ENCODE measurements at places on chromosomes 16 and 17.

- DNase-seq = no peak
These were observed 18.2 kb downstream of the CASC3 start for GRCh38 chr17:40158438-40159013.

GRCh38 chr16:81366316-81366932 is 51.7 kb downstream of the GAN start:
- no peak for DNase-seq

- DNase-seq = no peak
These were observed 24.6 kb downstream of the VAT1L start for GRCh38 chr16:77812856-77813500.

- DNase-seq = no peak
These were observed 102.0 kb downstream of the ABCC6 start for GRCh38 chr16:16121185-16121727.

- DNase-seq = no peak
These were observed 5.5 kb downstream of the C1QTNF1 start for GRCh38 chr17:79029327-79030009.

GRCh38 chr16:28237754-28238357 is 26.1 kb upstream of the XPO6 start:
- no peak for DNase-seq

GRCh38 chr17:36661688-36662087 is 60.3 kb downstream of the MRM1 start:
- no peak for DNase-seq

DNA sequence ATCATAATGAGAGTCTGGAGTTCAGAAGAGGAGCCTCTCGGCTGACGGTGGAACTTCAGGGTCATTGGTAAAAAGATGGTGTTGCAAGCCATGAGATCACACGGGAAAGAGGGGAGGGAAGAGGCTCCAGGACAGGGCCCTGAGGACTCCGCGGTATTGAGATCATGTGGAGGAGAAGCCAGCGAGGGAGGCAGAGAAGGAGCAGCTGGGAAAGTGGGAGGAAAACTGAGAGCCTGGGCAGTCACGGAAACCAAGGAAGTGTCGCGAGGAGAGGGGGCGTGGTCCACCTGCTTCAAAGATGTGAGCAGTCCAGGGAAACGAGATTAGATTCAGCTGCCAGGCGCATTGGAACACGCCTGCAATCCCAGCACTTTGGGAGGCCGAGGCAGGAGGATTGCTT is 27.7 kb upstream of the SBK1 start:
- no peak for DNase-seq

DNA sequence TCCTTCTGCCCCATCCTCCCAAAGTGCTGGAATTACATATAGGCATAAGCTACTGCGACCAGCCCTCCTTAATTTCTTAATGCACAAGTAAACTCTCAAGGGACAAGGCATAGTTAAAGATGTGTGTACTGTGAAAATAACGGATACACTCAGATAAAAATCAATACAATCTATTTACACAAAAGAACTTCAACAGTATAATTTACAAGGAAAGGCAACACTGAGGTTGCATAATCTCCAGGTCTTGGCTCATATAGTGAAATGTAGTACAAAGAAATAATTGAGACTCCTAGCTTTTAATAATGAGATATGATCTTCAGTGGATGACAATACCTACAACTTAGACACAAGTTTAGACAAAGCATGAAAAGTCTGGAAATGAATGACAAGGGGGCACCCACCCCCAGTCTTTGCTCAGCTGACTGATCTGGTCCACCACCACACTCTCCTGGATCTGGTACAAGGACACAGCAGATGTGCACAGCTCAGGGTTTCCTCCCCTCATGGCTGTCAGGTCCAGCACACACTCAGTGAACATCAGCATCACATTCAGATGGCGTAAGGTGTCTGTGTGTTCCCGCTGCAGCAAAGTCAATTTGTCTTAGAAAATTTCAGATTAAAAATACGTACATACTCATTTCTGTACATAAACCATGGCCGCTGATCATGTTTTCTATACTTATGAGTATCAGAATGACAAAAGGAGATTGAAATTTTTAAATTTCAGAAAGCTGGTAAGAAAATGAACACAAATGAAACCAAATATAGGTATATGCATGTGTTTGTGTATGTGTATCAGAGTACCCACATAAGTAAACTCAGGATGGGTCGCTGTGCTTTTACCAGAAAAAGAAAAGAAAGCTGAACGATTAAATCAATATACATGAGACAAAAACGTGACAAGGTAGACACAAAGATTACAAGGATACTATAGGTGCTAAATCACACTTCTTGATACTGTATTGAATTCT is 33.7 kb upstream of the ALDH3A1 start:
- DNase-seq = no peak

GRCh38 chr17:58755577-58756245 is at the start of gene PPM1E:
Gene PPM1E (plus strand): TSS chr17:58755854.
- peak; percentile 9 for DNase-seq

- DNase-seq = no peak
These were observed 75.9 kb upstream of the TNRC6C start for GRCh38 chr17:77882481-77883212.

DNA sequence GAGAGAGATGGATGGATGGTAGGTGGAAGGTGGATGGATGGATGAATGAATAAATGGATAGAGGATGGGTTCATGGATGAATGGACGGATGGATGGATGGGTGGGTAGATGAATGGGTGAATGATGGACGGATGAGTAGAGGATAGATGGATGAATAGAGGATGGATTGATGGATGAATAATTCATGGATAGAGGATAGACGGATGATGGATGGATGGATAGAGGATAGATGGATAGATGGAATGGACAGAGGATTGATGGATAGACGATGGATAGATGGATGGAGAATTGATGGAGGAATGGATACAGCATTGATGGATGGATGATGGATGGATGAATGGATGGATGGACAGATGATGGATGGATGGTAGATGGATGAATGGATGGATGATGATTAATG is 91.7 kb downstream of the MYH11 start:
- no peak for DNase-seq

GRCh38 chr17:19365833-19366636 is 3.5 kb upstream of the B9D1 start:
- DNase-seq = no peak

DNA sequence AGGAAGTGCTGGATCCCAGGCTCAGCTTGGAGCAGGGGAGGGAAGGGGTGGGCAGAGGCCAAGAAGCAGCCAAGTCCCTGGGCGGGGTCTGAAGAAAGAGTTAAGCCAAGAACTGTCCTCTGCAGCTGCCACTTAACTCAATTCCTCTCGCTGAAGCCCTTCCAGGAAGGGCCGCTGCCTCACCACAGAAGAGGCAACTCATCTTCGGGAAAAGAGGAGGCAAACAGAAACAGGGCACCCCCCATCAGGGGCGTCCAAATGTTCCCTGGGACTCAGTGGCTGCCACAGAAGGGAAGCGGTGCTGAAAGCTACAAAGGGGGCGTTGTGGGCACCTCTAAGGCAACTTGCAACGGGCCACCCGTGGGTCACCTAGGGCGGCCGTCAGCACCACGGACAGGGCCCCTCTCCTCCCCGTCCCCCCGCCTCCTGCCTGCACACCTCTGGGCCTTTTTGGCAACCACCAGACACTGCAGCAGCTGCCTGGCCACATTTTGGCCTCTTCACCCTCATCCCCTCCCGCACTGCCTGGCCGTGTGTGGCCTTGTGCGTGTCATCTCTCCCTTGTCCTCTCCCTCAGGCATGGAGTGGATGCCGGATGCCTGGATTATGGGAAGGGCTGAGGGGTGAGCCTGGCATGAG is 2.5 kb downstream of the TLCD3B start:
- DNase-seq = no peak

GRCh38 chr17:32794533-32795246 is 82.2 kb downstream of the MYO1D start:
- no peak for DNase-seq

GRCh38 chr16:63612462-63613227 is 1509.2 kb downstream of the CDH11 start:
- no peak for DNase-seq

DNA sequence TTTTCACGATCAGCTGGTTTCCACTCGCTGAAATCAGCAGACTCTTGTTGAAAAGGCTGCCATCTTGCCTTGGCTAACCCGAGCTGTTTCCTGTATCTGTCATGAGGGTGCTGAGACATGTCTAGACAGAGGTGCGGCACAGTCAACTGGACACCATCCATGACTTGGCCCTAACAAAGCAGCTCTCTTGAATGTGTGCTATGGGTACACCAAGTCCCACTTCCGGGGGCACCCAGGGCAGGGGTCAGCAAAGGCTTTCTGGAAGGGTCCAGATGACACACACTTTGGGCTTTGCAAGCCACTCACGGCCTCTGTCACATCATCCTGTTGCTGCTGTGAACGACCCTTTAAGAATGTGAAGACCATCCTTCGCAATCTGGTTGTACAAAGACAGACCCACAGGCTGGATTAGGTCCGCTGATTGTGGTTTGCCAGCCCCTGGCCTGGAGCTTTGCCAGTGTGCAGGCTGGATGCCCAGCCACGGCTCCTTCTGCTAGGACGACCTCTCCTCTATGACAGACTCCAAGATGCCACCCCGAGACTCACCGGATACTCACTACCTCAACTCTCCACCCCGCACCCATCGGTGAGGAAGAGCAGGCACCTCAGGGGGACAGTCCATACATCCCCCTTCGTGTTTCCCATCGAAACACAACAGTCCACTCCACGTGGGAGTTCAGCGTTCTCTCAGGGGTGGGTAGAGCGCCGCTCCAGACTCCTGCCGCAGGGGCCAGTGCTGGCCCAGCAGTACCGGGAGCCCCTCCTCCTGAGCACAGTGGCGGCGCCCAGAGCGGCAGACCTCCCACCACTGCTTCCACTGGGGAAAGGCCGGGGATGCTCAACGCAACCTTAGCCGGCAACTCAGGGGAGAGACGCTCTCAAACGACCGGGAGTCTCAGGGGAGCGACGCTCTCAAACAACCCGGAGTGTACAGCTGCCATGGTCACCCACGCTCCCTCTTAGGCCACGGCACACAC is 123.5 kb downstream of the ANKRD11 start:
- no peak for DNase-seq

GRCh38 chr17:45320349-45320930 is 3.6 kb upstream of the MAP3K14 start:
- DNase-seq = no peak

- DNase-seq = no peak
These were observed 63.4 kb downstream of the CLEC16A start for GRCh38 chr16:11007714-11008280.

- DNase-seq = no peak
These were observed 46.3 kb downstream of the CYB5D2 start for GRCh38 chr17:4189280-4189679.

DNA sequence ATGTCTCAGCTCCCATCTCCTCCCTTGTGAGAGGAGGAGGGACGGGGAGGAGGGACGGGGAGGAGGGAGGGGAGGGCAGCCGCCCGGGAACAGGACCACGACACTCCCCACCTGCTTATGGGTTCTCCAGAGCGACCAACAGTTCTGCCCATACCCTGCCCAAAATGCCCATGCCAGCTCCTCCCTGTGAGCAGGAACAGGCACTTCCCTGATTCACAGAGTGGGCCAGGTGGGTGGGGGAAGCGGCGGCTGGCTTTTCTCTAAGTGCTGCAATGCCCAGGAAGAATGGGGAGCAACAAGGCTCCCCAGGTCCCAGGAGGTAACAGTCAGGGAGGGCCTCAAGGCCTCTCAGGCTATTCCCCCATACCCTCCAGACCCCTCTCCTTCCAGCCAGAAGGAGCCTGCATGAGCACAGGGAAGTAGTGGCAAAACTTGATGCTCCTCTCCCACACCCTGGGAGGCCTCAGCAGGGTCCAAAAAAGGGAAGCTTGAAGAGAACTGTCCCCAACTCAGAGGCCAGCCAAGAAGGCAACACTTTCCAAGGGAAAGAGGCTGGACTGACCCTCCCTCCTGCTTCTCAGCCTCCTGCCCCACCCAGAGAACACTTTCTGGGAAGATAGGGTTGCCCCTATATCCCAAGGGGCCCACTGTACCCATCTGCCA is 53.8 kb downstream of the MYO18A start:
- DNase-seq = no peak

GRCh38 chr17:77884019-77884418 is 74.5 kb upstream of the TNRC6C start:
- no peak for DNase-seq

GRCh38 chr17:13888056-13888609 is 181.2 kb upstream of the COX10 start:
- DNase-seq = no peak

DNA sequence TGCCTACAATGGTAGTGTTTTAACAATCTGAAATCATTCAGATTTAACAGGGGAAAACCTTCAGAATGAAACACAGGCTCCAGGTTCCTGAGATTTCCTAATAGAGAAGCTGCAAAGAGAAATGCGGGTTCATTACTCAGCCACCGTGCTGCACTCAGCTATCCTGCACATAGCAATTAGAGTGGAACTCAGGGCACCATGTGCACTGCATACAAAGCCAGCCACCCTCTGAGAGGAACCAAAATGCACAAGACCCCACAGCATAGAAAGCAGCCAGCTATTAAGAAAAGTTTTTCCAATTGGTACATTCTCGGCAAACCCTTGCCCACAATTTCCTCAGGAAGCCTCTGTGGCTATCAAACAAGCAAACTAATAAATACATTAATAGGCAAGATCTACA is 37.4 kb downstream of the TOM1L2 start:
- no peak for DNase-seq

- no peak for DNase-seq
These were observed 198.0 kb upstream of the MPHOSPH6 start for GRCh38 chr16:82368041-82368440.

DNA sequence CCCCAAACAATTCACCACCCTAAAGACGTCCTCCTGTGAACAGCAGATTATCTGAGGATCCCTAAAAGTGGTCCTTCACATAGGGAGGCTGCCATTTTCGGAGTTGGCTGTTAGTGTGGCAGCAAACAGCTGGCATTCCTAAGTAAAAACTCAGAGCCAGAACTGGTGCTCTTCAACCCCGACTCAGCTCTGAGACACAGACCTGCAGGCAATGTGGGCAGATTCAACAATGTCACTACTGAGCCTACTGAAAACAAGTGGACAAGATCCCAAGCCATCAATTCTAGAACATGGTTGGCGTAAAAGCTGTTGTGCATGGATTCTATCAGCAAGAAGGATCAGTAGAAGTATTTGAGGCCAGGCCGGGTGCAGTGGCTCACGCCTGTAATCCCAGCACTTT is 247.2 kb downstream of the NTN1 start:
- no peak for DNase-seq

DNA sequence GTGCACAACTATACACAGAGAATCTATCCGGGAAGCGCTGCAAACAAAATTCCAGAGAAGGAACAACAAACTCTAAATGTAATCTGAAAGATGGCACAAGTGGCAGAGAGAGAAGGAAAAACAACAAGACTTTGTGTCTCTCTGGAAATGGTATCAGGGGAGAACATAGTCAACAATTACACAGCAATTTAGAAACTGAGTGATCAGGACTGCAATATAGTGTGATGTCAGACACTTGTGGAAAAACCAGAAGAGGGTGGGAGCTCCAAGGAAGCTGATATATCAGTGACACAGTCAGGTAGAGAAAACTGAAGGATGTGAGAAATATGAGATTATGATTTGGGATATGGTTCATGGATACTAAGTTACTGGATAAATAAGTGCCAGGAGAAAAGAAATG is 8.2 kb downstream of the ZNF19 start:
- no peak for DNase-seq

- no peak for DNase-seq
These were observed 140.6 kb downstream of the MAP2K6 start for GRCh38 chr17:69555056-69555455.

Measured in GOT3 (cell line).